ENCODE measurements at places on chromosomes 6 and 20.

DNA sequence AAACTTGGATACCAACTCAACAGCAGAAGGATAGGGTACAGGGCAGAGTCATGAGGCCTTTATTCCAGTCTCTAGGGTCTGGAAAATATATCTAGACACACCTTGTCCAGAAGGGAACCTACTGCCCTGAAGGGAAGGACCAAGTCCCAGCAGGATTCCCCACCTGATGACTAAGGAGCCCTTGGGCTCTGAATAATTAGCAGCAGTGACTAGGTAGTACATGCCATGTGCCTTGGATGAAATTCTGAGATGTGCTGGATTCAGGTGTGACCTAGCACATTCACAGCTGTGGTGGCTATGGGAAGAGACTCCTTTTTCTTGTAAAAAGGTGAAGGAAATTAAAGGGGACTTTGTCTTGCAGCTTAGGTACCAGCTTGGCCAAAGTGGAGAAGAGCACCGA, 364.3 kb upstream of the PTCHD4 start:
- DNase-seq = no peak

DNA sequence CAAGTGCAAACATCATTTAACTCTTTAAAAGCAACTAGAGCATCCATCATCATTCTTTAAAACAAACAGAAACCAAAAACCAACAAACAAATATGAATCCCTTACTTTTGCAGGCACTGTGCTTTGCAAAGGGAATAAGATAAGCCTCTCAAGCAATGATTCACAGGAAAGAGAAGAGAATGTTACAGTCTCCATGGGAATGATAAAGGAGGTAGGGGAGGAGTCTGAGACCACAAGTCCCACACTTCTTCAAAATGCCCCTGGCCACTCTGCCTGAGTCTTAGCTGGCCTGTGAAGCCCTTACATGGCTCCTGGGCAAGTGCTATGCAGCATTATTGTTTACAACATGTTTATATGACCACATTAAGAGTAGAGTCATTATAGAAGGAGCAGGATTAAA, 257.7 kb upstream of the MARCKS start:
- DNase-seq = no peak

- DNase-seq = peak; percentile 62
Observed at GRCh38 chr6:169145496-169145895, 108.2 kb downstream of the THBS2 start.

- peak; percentile 61 for DNase-seq
Observed at GRCh38 chr6:39295611-39296011, 18.6 kb downstream of the KCNK17 start.

DNA sequence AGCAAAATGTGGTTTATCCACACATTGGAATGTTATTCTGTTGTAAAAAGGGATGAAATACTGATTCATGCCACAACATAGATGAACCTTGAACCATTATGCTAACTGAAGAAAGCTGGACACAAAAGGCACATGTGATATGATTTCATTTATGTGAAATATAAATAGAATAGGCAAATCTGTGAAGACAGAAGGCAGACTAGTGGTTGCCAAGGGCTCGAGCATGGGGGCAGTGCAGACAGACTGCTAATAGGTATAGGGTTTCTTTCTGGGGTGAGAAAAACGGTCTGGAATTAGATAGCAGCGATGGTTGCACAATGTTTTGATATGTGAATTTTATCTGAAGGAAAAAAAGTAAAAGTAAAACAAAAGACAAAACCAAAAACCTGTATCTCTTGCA, 54.6 kb upstream of the FNDC1 start:
- no peak for DNase-seq

- no peak for DNase-seq
Observed at GRCh38 chr6:134312038-134312660, 5.8 kb downstream of the SGK1 start.

- no peak for DNase-seq
Observed at GRCh38 chr6:141700819-141701218, 431.9 kb upstream of the GJE1 start.

DNA sequence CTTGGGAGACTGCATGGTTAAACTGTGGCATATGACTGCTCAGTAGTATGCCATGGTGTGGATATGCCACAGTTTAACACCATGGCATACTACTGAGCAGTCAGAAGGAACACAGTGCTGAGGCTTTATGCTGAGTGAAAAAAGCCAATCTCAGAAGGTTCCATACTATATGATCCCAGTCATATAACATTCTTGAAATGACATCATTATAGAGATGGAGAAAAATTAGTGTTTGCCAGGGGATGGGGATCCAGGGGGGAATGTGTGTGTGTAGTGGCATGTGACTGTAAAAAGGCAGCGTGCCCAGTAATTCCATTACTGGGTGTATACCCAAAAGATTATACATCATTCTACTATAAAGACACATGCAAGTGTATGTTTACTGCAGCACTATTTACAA, 85.8 kb downstream of the FOXF2 start:
- no peak for DNase-seq

- DNase-seq = no peak
Observed at GRCh38 chr6:4560221-4561077, 215.8 kb upstream of the CDYL start.

GRCh38 chr6:113855500-113856374, 1.4 kb upstream of the MARCKS start:
- DNase-seq = peak; percentile 84

DNA sequence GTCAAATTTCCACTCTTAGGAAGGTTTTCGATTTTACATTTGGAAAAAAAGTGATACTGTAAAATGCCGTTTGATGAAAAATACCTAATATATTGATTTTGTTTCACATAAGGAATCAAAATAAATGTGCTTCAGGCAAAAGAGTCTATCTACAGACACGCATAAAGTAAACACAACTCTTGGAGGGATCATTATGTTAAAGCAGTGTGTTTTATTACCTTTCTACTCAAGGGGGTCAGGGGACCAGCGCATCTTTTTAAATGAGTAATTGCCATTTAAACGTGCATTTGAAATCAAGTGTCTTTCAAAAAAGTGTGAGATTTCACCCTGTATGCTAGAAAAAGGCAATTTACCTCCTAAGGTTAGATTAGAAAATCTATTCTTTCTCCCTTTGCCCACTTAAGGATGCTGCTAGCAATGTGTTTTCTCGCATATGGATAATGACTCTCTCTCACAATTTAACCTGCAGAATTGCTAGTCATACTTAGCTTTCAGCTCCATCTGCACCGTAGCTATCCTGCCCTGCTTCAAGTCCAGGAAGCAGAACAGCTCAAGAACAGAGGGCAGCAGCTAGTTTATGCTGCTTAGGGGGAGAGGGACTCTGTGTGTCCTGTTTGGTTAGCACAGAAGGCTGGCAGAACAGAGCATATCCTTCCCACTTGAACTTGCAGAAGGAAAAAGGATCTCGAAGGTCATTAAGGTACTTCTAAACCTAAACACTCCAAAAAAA, 35.0 kb downstream of the NKAIN2 start:
- no peak for DNase-seq

- no peak for DNase-seq
Observed at GRCh38 chr20:4155953-4156352, 140.6 kb upstream of the RNF24 start.

DNA sequence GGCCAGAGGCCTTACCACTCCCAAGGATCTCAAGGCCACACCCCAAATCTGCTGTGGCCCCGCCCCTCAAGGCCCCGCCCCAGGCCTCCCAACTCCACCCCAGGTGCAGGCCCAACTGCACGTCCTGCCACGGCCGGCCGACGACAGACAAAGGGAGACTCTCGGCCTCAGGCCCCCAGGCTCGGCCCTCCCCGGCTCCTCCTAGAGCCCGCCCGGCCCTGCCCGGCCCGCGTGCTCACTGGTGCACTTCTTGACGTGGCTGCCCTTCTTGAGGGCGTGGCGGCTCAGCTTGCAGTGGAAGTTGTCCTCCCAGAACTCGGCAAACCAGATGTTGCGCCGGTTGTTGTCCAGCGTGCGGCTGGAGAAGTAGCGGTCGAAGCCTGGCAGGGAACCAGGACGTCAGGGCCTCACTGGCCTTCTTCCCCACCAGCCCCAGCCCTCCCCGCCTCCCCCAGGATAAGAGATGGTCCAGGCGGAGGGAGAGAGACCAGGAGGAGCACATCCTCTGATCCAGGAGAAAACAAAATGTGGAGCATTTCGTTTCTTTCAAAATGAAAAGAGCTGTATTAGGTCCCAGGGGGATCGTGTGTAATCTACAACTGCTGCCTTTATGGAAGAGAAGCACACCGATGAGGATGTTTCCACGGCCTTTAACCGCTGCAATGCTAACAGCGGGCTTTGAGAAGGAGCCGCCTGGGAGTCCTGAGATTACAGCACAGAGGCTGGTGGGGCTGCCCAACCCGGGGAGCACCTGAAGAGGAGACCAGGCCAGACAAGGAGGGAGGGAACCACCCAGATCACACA, 89.4 kb downstream of the GRM4 start:
- DNase-seq = peak; percentile 87

GRCh38 chr6:7048894-7049293, 58.9 kb upstream of the RREB1 start:
- no peak for DNase-seq
